ENCODE measurements at places on chromosomes 5 and 9. TPM values are rescaled to one million over a fixed set of nuclear protein-coding genes. Genes with fewer than 3 reads are reported as not detected.

PHF24 gene
- 0.29 TPM for total RNA-seq

CCDC180 gene
- total RNA-seq, result 4.0 TPM

IFNA21 gene
- not detected for total RNA-seq

GRXCR2 gene
- not detected for total RNA-seq

HMMR gene
- 1.8 TPM for total RNA-seq

KDM3B gene
- 65.8 TPM for total RNA-seq

TEK gene
- 8.1 TPM for total RNA-seq

FRMPD1 gene
- 5.9 TPM for total RNA-seq

TAL2 gene
- 0.58 TPM for total RNA-seq

GRM6 gene
- not detected for total RNA-seq

PRELID2 gene
- 58.1 TPM for total RNA-seq

GFI1B gene
- 1.3 TPM for total RNA-seq

ENG gene
- total RNA-seq, result 94.3 TPM

ANXA2R gene
- total RNA-seq, result 2.8 TPM

- no peak for DNase-seq
These were observed 716.4 kb downstream of the NR2F1-AS1 start for GRCh38 chr5:92864591-92864990.

GRCh38 chr9:86356871-86357866, 3.0 kb upstream of the TUT7 start:
- DNase-seq, result no peak

DNA sequence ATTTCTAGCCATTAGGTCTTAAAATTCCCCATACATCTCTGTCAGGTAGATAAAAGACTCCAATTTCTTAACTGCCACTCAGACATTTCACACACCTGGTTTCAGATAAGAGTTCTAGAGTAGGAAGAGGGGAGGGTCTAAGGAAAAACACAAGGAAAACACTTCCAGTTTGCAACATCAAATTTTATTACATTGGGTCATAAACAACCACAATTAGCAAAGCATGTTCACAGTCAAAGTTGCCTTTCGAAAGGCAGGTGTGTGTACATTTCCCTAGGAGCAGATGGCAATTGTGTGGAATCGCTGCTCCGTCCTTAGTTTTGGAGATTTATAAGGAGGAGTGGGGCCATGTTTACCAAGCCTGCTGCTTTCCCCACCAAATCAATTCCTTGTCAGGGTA, 120.8 kb downstream of the DMRT2 start:
- no peak for DNase-seq

GRCh38 chr5:1753490-1753889, 46.1 kb downstream of the MRPL36 start:
- DNase-seq, result no peak

DNA sequence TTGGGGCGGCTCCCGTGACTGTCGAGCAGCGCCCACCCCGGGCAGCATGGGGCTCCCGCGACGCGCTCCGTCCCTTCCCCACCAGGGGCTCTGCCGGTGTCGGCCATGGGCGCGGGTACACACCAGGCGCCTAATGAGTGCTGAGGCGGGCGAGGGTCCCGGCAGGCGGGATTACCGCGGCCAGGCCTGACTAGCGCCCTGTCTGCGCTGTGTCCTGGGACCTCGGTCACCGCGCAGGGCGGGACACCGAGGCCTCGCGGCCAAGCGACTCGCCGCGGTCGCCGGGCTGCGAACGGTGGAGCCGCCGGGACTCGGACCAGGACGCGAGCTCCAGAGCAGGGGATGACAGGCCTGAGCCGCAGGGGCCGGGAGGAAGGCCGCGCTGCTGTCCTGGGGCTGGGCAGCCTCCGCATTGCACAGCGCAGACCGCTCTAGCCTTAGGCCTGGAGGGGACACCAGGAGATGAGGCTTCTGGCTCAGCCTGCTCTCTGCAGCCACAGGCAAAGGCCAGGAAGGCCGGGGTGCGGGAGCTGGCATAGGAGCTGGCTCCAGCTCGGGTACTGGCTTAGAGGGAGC, 14.1 kb downstream of the LCN10 start:
- no peak for DNase-seq

GRCh38 chr5:16929831-16930230, 6.3 kb downstream of the MYO10 start:
- no peak for DNase-seq

DNA sequence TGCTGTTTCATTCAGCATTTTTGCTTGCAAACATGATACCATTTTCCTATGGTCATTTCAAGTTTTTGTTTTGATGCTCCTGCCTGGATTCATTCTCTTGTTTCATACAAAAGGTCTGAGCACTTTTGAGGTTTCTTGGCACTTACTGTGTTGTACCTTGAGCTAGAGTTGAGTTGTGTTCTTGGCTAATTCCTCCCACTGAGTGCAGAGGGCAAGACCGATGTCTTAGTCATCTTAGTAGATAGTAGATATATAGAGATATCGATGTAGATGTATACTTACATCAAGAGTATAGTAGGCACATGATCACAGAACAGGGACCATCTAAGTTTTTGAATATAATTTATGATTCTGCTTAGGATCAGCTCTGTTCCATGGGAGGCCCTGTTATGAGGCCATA, 366.6 kb downstream of the OSTF1 start:
- DNase-seq, result no peak

DNA sequence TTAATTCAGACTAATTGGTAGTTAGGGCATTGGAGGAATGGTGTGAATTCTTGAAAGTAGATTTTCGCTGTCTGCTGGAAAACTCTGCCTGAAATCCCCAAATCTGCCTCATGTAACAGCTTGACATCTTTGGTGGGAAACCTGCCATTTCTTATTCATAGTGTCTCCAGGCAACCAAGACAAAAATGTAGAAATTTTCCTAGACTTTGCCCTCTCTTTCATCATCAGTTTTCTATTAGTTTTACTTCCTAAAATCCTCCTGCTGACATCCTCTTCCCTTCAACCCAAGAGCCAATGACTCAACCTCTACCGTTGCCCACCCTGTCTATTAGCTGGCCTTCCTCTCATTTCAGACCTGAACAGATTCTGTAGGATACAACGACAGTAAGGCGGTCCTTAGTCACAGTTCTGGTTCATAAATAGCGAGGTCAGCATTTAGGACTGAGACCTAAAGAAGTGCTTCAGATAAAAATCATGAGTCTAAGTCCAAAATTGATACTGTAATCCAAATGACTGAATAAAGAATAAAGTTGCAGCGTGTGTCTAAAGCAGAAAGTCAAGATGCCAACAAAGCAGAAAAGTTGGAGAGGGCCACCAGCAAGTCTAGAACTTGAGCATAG, 133.9 kb downstream of the MUSK start:
- no peak for DNase-seq

DNA sequence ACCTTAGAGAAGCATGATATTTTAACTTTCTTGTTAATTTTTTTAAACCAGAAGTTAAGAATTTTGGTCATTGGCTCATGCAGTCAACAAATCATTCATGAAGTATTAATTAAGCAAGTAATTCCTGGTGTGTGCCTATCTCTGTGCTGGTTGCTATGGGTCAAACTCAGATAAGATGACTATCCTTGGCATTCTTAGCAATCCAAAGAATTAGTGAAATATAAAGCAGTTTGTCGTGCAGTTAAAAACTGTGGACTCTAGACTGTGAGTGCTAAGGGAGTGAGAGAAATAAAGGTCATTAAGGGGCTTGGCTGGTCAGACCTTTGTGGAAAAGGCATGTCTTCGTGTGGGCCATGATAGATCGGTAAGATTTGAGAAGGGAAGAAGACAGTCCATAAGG, 4.8 kb downstream of the CYFIP2 start:
- no peak for DNase-seq

DNA sequence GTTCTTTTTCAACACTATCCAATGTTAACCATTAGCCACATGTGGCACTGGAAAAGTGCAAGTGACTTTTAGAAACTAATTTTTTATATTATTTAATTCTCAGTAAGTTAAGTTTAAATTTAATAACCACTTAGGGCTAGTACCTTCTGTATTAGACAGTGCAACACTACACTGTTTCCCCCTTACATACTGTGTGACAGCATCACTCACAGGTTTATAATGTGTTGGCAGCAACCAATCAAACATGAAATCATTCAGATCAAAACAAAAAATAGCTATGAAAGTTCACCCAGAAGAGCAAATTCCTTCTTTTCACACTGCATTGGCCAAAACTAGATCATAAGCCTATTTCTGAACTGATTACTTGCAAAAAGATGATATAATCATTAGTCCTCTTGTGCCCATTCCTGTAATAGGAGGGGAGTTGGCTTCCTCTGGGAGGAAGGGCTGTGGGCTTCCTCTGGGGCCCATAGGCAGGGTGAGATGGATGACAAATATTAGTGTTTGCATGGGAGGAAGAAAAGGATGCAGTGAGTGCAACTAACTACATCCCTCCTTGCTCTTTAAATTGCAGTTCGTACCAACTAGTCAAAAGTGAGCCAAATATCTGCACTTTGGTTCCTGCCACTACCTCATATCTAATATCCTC, 708.1 kb upstream of the RGMB start:
- no peak for DNase-seq

GRCh38 chr5:143226361-143226760, 177.1 kb downstream of the NR3C1 start:
- no peak for DNase-seq

GRCh38 chr5:147375151-147375550, 134.7 kb downstream of the DPYSL3 start:
- no peak for DNase-seq

DNA sequence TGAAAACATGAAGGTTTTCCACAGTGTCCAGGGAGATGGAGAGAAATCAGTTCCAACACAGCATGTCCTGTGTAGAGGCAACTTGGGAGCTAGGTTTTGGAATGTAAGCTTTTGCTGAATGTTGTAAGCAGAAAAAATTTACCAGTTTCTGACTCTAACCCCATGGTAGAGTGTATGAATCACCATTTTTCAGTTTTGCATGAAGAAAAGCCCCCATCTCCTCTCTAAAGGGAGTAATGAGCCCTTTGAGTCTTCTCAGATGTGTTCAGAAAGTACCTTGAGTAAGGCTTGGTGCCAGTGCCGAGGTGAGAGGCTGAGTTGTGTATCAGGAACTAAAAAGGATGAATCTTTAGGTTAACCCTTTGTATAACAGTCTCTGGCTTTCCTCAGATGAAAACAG, 96.2 kb downstream of the ADRB2 start:
- DNase-seq, result no peak

DNA sequence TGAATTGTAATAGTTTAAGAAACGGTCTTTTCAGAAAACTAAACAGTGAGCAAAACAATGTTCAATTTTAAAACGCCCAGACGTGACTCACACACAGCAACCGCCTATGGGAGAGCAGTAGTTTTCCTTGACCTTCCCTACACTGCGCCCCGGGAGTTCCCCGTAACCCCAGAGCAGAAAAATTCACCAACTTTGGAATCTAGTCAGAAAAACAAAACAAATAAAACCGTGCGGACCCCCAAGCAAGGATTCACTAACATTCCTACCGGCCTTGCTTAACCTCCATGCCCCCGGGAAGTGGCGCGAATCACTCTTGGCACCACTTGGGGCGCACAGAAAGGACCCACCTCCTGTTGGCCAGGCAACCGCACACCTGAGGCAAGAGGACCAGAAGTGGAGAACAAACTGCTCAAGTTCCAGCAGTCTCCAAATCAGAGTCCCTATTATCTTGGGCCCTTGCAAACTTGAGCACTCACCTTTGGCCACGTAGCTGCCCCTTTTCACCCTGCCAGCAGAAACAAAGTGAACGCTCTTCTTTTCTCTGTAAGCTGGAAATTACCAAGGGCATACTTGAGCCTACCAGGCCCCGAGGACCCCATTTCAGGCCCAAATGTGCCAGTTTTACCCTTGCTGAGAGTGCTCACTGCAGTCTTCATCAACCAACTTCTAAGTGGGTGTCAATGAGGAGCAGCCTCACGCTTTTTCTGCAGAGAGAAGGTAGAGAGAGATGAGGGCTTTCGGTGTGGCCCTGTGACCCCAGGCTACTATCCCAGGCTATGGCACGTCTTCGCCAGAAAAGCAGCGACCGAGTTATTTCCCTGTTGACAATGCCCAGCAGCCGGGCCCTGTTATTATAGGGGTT, 189.7 kb downstream of the MEF2C start:
- no peak for DNase-seq

DNA sequence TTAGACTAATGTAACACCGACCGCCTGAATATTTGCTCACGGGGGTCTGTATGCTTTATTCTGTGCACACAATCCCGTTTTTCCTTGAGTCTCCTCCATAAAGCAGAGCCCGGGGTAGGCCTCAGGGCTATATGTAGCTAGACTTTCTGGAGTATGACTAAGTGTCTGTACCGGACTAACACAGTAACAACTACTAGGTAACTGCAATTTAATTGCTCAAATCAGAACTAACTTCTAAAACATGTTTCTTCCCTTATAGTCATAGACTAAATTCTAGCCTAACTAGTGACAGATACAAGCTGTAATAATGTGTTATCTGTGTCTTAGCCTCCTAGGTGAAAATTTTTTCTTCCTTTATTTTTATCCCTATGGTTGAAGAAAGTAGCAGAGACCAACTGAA, 2.1 kb downstream of the REEP5 start:
- DNase-seq, result no peak

GRCh38 chr5:74378464-74378863, 262.1 kb downstream of the ENC1 start:
- no peak for DNase-seq

DNA sequence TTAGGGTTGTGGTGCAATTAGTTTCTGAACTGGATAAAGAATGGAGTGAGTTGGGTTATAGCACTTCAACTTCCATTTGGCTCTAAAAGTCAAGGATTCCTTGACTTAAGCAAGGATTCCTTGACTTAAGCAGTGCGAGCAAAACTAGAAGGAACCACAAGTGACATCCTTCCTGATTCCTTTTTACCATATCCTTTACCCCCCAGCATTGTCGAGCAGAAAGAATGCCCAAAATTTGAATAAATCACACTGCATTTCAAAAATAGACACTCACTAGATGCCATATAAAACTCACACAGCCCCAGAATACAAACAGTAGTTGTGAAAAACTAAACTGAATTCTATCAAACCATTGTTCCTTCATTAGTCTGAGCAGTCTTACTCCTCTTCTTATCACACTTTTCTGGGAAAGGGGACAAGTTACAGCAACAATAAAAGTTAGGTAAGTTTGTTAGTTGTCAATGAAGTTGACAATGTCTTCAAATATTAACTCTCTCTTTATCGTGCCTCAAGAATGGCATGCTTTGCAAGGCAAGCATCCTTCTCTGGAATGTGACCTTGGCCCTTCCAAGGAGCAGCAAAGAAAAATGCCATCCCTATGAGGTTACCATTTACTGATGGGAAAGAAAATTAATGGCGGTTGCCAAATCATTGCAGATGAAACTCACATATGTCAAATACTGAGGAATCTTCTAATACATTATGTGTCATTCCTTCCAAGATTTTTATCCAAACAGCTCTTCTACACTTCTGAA, 273.3 kb upstream of the ANKRD55 start:
- DNase-seq, result no peak

GRCh38 chr9:89444274-89444673, 53.6 kb downstream of the SEMA4D start:
- DNase-seq, result no peak

DNA sequence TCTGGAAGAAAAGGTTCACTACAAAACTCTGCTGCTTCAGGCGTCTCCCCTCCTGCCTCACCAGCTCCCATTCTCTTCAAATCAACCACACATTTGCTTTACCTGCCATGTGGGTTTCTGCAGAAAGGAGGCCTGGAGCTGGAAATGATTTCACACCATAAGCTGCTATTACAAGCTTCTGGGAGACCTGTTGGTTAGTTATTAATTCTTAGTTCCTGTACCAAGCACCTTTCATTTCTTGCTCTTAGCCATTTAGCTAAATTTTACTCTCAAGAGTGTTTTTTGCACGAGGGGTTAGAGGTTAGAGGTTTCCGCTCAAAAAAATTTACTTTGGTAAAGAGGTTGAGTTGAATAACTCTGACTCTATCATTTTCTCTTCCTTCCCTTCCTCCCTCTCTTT, 70.3 kb downstream of the MAP1B start:
- DNase-seq, result no peak
